Stimulated activated CD4-positive, alpha-beta T cell treated with anti-CD3 and anti-CD28 coated beads, Interleukin-12 subunit alpha, Interleukin-12 subunit beta, amount 100 ng/mL, for 48 hours (primary cell): ENCODE measurements at places on chromosomes 1 and 21.

GRCh38 chr1:231039161-231040018, 664 bp downstream of the FAM89A start:
- peak; percentile 29 for DNase-seq

GRCh38 chr21:42844411-42845113, 34.8 kb downstream of the WDR4 start:
- DNase-seq, result no peak

GRCh38 chr1:113217447-113218208, 144.6 kb downstream of the LRIG2 start:
- no peak for DNase-seq

DNA sequence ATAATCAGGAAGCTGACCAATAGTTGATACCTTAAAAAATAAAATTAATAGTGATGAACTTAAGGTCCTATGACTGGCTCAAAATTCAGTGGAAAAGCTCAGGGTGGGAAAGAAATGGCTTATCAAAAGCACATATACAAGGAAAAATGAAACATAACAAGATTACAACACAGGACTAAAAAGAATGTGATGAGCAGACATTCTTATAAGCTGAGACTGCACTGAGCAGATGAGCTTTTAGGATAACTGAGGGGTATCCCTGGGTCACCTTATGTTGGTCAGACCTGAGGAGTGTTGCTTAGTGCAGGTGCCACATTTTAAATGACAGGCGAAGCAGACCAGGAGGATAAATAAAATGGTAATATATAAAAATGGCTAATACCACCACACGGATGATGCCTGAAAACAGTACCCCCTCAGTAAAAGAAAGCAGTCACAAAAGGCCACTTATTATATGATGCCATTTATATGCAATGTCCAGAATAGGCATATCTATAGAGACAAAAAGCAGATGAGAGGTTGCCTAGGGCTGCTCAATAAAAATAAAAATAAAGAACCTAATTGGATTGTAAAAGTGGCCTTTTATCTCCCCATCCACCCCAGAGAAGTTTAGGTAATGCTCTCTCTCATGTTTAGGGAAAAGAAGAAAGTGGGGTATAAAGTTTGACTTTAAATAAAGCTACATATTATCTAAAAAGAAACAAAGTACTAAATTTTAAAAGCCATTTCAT, 163.9 kb downstream of the SLC45A1 start:
- no peak for DNase-seq

GRCh38 chr1:216937491-216937890, 214.3 kb upstream of the ESRRG start:
- no peak for DNase-seq

DNA sequence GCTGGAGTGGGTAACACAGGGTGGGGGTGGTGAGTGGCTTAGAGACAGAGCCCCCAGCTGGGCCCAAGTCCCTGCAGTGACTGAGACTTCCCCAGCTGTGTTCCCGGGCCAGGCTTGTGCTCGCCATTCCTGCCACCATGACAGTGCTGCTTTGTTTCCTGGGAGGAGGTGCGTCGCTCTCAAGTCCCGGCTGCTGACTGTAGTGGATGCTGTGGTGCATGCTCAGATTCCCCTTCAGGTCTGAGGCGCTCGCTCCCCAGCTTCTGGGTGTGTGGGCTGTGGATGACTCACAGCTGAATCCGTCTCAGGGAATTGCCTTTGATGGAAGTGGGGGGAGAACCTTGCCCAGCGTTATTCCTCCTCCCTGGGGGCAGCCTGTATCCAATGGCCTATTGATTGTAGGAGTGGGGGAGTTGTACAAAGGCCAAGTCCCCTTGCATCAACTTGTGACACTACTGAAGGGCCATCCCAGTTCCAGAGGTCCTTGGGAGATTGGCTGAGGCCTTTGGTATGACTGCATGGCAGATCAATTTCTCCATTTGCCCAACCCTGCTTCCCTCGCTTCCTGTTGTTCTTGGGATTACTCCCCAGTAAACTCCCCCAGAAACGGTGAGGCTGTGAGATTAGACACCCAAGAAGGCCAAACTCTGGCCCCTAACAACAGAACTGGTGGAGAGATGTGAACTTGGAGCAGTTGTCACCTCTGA, 17.8 kb upstream of the POU3F1 start:
- no peak for DNase-seq

GRCh38 chr1:63663301-63663700, 70.1 kb downstream of the PGM1 start:
- DNase-seq, result no peak

- DNase-seq, result no peak
Measured at GRCh38 chr1:33902486-33903209, 38.8 kb downstream of the HMGB4 start.

DNA sequence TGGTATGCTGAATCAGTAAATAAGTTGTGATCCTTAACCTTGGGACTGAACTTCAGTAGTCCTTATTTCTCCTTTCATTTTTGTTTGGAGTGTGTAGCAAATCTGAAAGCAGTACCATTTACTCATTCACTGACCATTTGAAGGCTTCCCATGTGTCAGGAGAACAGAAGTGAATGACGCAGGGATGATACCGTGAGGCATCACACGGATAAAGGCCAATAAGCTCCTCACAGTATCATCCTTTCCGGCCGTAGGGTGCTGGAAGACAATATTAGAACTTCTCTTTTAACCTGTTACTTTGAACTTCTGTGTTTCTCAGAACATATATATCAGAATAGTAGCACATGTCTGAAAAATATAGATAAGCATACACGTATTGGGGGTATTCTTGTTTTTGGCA, 21.3 kb downstream of the BACH1 start:
- no peak for DNase-seq

GRCh38 chr1:153945795-153946621, 510 bp downstream of the DENND4B start:
- peak; percentile 54 for DNase-seq

- DNase-seq, result no peak
Measured at GRCh38 chr1:27372022-27372807, 2.4 kb downstream of the FCN3 start.

DNA sequence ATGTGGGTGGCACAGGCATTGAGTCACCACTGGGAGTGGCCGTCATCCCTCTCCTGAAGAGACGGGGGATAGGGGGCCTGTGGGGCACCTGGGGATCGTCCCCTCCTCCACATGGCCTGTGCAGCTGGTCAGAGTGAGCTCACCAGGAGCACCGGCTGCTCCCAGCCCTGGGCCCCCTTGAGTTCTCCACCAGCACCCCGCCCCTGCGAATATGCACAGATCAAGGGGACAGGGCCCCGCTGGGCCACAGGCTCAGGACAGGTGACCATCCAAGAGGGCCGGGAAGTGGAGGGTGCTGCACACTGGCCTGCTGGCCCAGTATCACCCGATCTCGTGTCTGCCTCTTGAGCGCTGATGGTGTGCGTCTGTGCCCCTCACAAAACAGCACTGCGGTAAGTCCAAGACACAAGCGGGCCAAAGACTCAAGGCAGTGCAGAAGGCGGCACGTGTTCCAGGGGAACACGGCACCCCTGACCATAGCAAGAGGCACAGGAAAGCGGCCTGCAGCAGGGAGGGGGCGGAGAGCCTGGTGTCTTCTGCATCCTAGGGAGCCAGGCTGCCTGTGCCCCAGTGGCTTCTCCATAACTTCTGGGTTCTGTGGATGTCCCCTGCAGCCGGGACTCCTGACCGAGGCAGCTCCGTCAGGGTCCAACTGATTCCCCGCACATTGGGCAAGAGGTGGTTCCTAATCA, 18.1 kb upstream of the TSPEAR start:
- no peak for DNase-seq

- DNase-seq, result no peak
Measured at GRCh38 chr1:192453360-192453992, 122.1 kb upstream of the RGS1 start.

GRCh38 chr1:8813016-8813763, 4.2 kb downstream of the RERE start:
- DNase-seq, result no peak

- no peak for DNase-seq
Measured at GRCh38 chr1:86477256-86477655, 8.5 kb downstream of the CLCA1 start.

DNA sequence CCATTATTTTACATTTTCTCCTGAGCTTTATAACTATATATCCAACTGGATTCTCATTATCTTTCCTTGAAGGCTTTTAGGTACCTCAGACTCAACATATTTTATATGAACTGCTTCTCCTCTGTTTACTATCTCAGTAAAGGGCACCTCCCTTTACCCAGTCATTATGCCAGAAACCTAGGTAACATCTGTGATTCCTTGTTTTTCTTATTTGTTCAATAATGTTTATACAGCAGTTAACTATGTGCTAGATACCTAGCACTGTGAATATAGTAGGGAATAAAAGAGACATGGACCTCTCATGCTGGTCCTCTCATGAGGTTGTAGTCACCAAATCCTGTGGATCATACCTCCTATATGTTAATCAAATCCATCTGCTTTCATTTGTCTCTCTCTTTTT, 25.6 kb downstream of the PPP1R12B start:
- DNase-seq, result no peak

- no peak for DNase-seq
Measured at GRCh38 chr1:84090447-84091245, 53.4 kb upstream of the PRKACB start.

- DNase-seq, result no peak
Measured at GRCh38 chr1:30317921-30318320, 405.5 kb downstream of the MATN1 start.

DNA sequence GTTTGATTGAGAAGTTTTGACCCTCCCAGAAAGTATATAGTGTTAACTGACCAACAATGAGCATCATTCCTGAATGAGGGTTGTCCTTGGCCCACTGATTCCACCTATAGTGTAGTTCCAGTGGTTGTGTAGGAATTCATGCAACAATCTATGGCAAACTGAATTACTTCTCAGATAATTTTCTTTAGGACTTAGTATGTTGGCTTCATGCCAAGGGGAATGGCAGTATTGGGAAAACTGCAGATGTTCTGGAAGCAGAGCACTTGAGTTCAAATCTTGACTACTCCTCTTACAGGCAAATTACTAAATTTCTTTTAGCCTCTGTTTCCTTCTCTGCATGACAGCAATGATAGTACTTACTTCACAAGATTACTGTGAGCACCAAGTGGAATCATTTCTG, 65.8 kb downstream of the LRIG2 start:
- DNase-seq, result no peak

GRCh38 chr1:205077934-205078311, 6.3 kb downstream of the TMEM81 start:
- no peak for DNase-seq

DNA sequence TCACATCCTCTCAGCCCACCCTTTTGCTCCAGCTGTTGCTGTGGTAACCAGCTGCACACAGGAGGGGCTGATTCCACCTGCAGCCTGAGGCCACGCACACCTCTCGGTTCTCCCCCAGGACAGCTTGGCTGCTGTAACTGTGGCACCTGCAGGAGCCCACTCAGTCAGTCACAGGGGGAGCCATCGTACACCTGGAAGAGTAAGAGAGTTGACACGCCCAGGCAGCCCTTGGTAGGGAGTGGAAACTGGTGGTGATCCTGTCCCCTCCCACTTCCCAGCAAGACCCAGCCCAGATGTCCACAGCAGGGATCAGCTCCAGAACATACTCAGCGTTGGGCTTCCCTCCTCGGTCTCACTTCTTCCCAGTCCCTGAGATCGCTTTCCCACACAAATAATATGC, 32.2 kb upstream of the BACE2 start:
- DNase-seq, result no peak

GRCh38 chr1:38361566-38361965, 315.0 kb upstream of the POU3F1 start:
- no peak for DNase-seq

GRCh38 chr1:17137441-17137840, 18.2 kb upstream of the PADI2 start:
- no peak for DNase-seq

GRCh38 chr1:28864695-28865094, 49.7 kb upstream of the EPB41 start:
- DNase-seq, result no peak

DNA sequence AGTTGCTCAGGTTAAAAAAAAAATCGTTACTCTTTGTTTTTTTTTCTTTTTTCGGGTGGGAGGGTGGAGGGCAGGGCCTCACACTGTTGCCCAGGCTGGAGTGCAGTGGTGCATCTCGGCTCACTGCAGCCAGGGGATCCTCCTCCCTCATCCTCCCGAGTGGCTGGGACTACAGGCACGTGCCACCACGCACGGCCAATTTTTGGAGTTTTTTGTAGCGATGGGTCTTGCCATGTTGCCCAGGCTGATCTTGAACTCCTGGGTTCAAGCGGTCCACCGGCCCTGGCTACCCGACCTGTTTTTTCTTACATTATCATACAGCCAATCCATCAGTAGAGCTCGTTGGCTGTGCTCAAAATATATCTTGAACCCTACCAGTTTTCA, 2.2 kb upstream of the USP1 start:
- DNase-seq, result no peak

- no peak for DNase-seq
Measured at GRCh38 chr1:177142791-177143271, 21.7 kb downstream of the ASTN1 start.
